ENCODE measurements at places on chromosomes 4 and X. TPM values are rescaled to one million over a fixed set of nuclear protein-coding genes. Genes with fewer than 3 reads are reported as not detected.

Gene EXOC1L
- polyA plus RNA-seq, result not detected

Gene SPANXC
- polyA plus RNA-seq, result not detected

Gene GABRG1
- polyA plus RNA-seq, result not detected

Gene EDNRA
- polyA plus RNA-seq, result 2.0 TPM

Gene ARHGEF6
- polyA plus RNA-seq, result 2.7 TPM

Gene MAGEA12
- 81.1 TPM for polyA plus RNA-seq

Gene GABRB1
- polyA plus RNA-seq, result not detected
